ENCODE measurements at places on chromosomes 3 and 15.
A peak's percentile ranks its signal among the peaks of the same experiment; 100 is the strongest.

GRCh38 chr15:67359431-67360079, 105.0 kb downstream of the IQCH start:
- no peak for DNase-seq

- DNase-seq = peak; percentile 64
Observed at GRCh38 chr3:184371570-184372018, 6.4 kb downstream of the THPO start.

- no peak for DNase-seq
Observed at GRCh38 chr3:194009019-194009418, 126.9 kb upstream of the HES1 start.

GRCh38 chr3:35254917-35255316, 384.4 kb upstream of the ARPP21 start:
- DNase-seq = no peak

GRCh38 chr15:68010361-68011153, 43.6 kb upstream of the PIAS1 start:
- no peak for DNase-seq

- no peak for DNase-seq
Observed at GRCh38 chr3:52705438-52705687, 228 bp downstream of the GLT8D1 start.

GRCh38 chr15:32870240-32871033, 152.6 kb downstream of the GREM1 start:
- DNase-seq = no peak

DNA sequence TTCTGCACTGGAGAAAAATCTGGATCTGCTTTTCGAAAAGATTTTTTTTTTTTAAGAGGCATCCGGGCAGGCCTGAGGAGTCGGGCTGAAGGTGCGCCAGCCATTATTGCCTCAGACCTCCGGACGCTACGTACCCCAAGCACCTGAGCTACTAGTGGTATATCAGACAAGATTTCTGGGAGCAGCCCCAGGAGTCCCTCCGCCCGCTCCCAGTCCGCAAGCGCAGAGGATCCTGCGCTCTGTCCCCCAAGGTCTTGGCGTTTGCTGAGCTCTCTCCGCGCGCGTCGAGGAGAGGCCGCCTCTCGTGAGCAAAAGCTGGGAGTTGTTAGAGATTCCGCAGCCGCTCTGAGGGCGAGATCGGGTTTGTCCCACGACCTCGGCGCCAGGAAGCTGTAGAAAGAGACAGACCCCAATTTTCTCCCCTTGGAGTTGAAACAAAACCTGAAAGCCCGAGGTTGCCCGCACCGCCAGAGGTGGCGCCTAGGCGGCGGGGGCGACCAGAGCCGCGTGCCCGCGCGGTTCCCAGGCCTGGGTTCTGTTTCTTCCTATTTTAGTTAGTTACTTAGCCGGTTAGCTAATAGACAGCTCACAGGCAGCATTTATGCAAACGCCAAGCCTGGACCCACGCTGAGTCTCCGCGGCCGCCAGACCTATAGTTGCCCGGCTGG, 72.5 kb upstream of the POLG start:
- DNase-seq = no peak

GRCh38 chr3:9021271-9022009, 58.2 kb upstream of the RAD18 start:
- DNase-seq = no peak

- DNase-seq = no peak
Observed at GRCh38 chr3:39843440-39843839, 34.0 kb downstream of the MYRIP start.

DNA sequence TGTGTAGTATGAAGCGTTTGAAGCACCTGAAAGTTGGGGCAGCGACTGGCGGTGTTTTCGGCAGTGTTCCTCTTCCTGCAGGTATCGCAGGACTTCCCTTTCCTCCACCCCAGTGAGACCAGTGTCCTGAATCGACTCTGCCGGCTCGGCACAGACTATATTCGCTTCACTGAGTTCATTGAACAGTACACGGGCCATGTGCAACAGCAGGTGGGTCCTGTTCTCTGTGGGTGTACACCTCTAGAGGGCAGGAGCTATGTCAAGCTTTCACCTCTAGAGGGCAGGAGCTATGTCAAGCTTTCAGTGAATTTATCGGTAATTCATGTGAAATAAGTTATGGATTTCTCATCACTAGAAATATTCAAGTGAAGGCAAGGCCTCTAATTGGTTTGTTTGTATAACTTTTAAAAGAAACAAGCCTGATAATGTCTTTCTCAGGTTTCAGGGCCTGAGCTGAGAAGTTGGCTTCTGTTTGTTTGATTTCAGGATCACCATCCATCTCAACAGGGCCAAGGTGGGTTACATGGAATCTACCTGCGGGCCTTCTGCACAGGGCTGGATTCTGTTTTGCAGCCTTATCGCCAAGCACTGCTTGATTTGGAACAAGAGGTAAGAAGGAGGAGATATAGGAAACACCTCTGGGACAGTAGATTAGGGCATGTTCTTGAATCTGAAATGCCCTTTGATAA, 5.3 kb downstream of the TUBGCP4 start:
- peak; percentile 56 for DNase-seq

DNA sequence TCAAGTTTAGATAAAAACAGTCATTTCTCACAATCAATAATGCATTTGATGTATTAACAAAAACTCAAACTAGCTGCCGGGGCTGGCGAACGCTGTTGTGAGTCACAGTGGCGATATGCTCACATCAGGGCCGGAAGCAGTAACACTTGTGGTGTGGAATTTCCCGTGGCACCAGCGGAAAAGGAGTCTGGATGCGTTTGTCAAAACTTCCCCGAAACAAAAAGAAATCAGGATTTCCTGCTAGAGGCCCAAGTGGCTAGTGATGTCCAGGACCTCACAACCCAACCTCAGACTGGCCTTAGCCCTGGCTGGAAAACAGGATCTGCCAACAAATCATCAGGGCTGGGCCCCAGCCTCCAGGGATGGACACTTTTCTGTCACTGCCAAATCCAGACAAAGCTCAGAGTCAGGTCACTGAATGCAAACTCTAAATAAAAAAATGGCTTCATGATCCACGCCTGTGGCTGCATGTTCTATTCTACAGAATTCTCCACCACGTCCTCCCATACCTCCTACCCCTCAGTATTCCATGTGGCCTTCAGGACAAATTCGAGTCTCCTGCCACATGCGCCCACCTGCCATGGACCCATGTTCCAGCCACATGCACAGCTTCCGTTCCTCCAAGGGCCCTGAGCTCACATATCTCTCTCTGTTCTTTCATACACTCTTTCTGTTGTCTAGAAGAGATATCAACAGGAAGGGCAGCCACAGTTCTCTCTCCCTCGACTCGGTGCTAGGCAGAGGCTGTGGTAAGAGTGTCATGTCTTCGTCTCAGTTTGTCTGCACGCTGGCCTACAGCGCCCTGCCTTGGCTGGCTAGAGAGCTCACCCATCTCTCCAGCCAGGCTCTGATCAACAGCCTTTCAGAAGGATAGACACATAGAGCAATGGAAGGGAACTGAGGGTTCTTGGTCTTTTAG, 35.4 kb downstream of the EHD4 start:
- peak; percentile 87 for DNase-seq

GRCh38 chr3:134517791-134518190, 31.9 kb downstream of the CEP63 start:
- no peak for DNase-seq

GRCh38 chr3:45098310-45098709, 47.9 kb downstream of the CDCP1 start:
- no peak for DNase-seq

- DNase-seq = no peak
Observed at GRCh38 chr15:88748081-88748480, 55.2 kb upstream of the ACAN start.

DNA sequence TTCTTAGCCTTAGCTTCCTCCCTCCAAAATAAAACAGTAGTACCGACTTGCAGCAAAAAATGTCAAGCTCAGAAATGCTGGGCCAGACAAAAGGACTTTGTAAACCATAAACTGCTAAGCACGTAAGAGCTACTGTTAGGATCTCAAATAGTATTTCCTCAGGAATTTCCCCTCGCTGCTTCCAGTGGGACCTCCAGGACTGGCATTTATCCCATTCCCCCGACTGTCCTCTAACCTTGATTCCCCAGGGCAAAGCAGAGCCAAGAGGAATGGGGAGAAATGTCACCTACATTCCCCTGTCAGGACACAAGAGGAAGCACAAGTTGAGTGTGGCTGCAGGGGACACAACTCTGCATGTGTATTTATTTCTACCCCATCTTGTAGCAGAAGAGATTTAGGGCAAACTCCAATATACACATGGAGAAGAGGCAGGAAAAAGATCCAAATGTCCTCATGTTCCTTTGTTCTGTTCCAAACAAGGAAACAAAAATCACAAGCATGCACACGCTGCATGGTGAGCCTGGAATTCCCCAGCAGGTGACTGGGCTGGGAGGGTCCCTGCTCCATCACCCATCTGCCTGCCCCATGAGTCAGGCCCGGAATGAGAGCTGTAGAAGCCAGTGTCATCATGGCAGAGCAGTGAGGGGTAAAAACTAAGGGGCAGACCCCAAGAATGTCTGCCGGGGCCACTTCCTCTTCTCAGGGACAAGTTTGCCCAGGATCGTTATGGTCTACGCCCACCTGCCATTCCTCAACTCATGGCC, 4.2 kb downstream of the STOML1 start:
- no peak for DNase-seq

- no peak for DNase-seq
Observed at GRCh38 chr3:32208447-32208846, 30.0 kb upstream of the CMTM8 start.

- DNase-seq = no peak
Observed at GRCh38 chr15:31300981-31301672, 25.5 kb upstream of the KLF13 start.

DNA sequence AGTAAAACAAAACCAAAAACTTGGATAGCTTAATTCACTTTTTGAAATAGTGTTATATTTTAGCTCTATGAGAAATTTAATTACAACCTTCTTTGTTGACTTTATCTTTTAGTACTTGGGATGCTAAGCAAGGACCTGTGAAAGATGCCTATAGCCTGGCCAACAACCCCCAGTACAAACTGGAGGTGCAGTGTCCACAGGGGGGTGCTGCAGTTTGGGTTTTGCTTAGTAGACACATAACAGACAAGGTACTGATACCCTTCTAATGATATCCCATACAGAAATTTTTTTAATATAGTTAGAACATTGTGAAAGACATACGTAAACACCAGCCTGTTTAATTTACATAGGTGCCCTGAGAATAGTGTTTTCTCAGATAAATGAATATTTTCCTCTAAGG, 35.3 kb downstream of the CAPN7 start:
- peak; percentile 61 for DNase-seq

DNA sequence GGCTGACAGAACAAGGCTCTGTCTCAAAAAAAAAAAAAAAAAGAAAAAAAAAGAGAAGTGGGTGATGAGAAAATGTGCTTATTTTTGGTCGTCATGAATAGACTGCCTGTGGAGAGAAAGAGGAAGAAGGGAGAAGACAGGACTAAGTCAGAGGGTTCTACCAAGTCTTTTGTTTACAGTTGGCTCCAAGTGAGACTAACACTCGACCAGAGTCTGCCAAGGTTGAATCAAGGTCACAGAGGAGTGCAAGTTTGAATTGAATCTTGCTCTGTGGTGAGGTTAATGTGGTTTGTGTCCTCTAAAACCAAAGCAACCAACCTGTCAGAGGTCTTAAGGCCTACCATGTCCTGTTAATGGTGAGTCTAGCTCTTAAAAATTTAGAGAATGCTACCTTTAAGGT, 334.1 kb upstream of the GRM7 start:
- no peak for DNase-seq

GRCh38 chr3:171342783-171343420, 117.3 kb downstream of the TNIK start:
- no peak for DNase-seq

DNA sequence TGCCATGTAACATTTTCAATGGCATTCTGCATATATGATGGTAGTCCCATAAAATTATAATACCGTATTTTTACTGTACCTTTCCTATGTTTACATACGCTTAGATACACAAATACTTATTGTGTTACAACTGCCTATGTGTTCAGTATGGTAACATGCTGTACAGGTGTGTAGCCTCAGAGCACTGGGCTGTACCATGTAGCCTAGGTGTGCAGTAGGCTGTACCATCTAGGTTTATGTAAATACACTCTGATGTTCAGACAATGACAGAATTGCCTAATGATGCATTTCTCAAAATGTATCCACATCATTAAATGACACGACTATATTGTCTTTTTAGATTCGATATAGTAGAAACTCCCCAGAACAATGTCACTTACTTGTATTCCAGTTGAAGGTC, 22.7 kb downstream of the CD80 start:
- no peak for DNase-seq

DNA sequence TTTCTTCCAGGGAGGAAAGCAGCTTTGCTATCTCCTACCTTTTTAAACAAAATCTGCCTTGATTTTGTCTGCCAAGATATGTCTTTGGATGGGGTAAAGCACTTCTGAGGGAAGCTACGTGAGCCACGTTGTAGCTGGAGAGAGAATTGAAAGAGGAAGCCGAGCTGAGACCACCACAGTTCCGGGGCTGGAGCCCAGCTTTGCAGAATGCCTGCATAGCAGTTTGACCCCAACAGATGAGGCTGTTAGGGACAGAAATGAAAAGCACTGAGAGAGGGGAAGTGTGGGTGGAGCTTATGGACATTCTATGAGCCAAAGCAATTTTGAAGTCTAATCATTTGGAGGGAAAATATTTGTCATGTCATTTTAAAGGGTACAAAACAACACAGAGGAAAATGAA, 45.4 kb downstream of the LIPC start:
- no peak for DNase-seq

GRCh38 chr3:141126661-141127343, 75.7 kb downstream of the SPSB4 start:
- DNase-seq = no peak

- no peak for DNase-seq
Observed at GRCh38 chr3:8641472-8641871, 3.1 kb downstream of the SSUH2 start.

GRCh38 chr3:37862219-37862902, 681 bp downstream of the CTDSPL start:
- peak; percentile 21 for DNase-seq

DNA sequence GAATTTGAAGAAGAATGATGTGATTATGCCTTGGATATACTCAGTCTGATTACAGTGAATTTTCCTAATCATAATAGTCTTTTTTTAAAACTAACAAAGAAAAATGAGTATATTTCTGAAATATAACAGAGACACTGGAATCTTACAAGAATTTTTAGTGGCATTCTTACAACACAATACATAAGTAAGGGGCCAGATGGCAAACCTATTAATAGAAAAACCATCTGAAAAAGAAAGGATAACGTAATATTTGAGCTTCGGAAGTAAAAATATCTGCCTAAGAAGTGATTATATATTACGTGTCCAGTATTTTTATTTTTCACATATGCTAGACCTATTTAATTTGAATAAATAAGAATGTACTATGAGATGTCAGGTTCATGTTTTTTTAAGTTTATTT, 452.8 kb downstream of the NAALADL2 start:
- DNase-seq = no peak
